Sigmoid colon (tissue), 7 donors: ENCODE measurements at places on chromosomes 13 and 19. TPM values are rescaled to one million over a fixed set of nuclear protein-coding genes. Genes with fewer than 3 reads are reported as not detected.

DNA sequence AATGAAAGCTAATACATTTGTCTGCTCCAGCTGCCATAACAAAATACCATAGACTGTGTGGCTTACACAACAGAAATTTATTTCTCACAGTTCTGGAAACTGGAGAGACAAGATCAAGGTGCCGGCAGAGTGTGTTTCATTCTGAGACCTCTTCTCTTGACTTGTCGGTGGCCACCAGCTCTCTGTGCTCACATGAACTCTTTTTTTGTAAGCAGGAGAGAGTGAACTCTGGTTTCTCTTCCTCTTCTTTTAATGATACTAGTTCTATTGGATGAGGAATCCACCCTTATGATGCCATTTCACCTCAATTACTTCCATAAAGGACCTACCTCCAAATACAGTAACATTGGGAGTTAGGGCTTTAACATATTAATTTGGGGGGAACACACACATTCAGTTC, 11.7 kb downstream of the KCTD12 start:
- DNase-seq: no peak

CIC gene
- 20.0 TPM for total RNA-seq

DNA sequence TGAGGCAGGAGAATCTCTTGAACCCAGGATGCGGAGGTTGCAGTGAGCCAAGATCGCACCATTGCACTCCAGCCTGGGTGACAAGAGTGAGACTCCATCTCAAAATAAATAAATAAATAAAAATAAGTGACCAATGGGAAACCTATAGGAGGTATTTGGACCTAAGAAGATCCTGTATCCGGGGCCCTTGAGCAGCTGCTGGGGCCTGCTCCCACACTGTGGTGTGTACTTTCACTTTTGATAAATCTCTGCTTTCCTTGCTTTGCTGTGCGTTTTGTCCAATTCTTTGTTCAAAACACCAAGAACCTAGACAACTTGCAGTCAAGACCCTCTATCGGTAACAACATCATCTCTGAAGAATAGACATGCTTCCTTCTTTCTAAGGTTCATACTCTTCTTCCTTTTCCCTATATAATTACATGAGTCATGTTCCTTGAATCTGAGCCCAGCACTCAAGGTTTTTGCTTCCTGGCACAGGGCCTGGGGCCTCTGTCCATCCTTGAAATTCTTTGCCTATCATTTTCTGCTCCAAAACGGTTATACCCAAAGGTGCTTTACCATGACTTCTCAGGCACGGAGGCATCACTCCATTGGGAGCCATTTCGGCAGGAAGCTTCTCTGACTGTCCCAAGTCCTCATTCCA, 14.2 kb upstream of the PNMA8C start:
- no peak for DNase-seq

- DNase-seq: no peak
Measured at GRCh38 chr19:52961981-52962380, 700 bp downstream of the ZNF816 start.

- DNase-seq: no peak
Measured at GRCh38 chr13:50589139-50589538, 254.4 kb downstream of the DLEU7 start.

PGLYRP2 gene
- total RNA-seq: not detected

GRCh38 chr19:46515879-46516350, 20.2 kb upstream of the PNMA8B start:
- no peak for DNase-seq
